ENCODE measurements at places on chromosomes 5 and 9.

GRCh38 chr5:170327829-170328228, 30.3 kb upstream of the LCP2 start:
- no peak for DNase-seq

GRCh38 chr5:111411301-111411700, 101.0 kb downstream of the STARD4 start:
- DNase-seq: no peak

- DNase-seq: no peak
Observed at GRCh38 chr5:76196457-76196856, 113.3 kb downstream of the SV2C start.

GRCh38 chr9:97984188-97985057, 1.3 kb downstream of the ANP32B start:
- DNase-seq: peak; percentile 84

GRCh38 chr5:21654-22233, 70.2 kb upstream of the PLEKHG4B start:
- DNase-seq: no peak

DNA sequence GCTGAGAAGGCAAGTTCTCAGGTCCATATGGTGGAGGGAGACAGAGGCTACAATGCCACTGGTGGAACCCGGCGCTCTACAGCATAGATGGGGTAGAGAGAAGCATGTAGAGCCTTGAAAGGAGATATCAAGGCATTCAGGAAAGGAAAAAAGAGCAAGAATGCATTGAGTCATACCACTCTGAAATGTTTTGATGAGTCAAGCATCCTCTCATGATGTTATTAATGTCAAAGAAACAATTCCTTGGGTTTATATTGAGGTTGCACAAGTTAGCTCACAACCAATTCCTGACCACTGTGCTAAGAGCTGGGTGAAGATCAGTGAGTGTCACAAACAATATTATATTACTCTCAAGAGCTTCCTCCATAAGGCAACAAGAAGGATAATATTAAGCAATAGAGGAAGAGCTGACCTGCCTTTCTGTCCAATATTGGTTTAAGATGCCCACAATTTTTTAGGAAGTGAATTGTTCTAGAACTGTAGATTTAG, 178.0 kb downstream of the RFK start:
- no peak for DNase-seq

- no peak for DNase-seq
Observed at GRCh38 chr9:133004091-133004998, 25.9 kb downstream of the GFI1B start.

DNA sequence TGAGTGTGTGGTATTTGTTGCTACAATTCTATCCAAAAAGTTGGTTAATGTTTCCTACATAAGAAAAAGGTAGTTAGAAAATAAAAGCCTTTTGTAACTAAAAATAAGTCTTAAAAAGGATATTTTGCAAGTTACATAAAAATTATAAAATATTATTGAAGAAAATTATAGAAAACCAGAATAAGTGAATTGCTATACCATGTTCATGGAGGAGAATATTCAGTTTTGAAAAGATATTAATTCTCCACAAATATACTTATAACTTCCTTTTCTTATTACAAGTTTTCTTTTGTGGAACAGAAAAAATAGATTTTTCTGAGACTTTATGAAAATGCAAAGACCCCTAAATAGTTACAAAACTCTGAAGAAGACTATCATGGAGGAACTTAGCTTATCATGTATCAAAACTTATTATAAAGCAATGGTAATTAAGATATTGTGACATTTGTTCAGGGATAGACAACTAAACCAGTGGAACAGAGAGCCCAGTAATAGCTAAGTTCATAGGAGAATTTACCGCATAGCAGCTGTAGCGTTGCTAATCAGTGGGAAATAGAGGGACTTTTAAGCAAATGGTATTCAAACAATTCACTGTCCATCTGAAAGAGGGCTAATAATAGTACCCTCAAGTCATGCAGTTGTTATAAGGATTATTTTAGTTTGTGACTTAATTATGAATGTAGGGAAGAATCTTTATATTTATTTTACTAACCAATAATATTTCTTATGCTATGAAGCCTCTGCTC, 515.2 kb upstream of the ZNF608 start:
- no peak for DNase-seq

GRCh38 chr5:98334946-98335345, 438.5 kb upstream of the RGMB start:
- DNase-seq: no peak

DNA sequence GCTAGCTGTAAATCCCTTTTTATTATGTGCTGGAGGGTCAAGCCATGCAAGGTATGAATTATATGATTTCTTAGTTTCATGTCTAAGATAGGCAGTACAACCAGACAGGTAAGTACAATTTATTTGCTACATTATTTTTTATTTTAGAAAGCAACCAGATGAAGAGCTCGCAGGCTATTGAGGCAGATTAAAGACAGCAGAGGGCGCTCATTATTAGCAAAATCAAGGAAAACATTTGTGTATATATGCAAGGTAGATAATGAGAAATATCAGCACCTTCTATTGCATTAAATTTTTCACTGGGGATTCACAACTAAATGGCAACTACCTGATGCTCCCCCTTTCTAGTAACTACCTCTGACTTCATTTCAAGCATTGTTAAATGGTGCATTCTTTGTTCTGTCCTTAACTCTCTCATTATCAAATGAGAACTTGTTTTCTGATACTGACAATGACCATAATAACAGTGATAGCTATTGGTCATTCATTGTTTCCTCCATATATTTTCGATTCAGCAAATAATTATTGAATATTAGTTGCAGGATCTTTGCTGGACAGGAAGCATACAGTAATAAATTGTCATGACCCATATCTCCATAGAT, 8.6 kb downstream of the SCGB3A2 start:
- DNase-seq: no peak

GRCh38 chr5:172901012-172901780, 58.0 kb upstream of the RPL26L1 start:
- DNase-seq: no peak

DNA sequence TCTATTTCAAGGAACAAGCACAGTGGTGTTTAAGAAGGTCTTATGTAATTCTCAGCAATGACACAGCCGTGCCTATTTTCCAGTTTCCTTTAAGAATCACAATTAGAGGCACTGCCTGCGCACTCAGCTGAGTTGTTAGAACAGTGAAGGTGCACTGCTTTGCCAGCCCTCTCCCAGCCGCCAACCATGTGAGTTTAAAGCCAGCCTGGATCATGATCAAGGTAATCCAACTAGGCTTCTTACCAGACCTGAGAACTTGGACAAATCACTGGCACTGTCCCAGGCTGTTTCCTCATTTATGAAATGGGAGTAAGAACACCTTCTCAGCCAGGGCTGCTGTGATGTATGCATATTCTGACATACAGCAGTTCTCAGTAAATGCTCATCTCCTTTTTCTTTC, 99.6 kb downstream of the ASTN2 start:
- DNase-seq: no peak

DNA sequence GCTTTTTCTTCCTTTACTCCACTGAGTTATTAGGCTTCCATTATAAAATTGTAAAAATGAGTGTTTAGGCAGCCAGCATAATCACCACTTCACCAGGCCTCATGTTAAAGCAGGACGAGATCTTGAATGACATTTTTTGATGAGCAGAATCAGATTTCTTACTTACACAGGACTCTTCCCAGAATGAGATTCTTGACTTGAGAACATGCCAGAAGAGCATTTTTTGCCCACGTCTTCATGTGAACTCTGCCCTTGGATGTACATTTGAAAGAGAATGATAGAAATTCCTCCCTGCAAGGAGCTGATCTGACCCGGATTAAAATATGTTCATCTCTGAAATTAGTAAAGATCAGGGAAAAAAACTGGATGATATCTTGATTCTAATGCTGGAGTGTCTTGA, 212.1 kb upstream of the ADRA1B start:
- DNase-seq: no peak

DNA sequence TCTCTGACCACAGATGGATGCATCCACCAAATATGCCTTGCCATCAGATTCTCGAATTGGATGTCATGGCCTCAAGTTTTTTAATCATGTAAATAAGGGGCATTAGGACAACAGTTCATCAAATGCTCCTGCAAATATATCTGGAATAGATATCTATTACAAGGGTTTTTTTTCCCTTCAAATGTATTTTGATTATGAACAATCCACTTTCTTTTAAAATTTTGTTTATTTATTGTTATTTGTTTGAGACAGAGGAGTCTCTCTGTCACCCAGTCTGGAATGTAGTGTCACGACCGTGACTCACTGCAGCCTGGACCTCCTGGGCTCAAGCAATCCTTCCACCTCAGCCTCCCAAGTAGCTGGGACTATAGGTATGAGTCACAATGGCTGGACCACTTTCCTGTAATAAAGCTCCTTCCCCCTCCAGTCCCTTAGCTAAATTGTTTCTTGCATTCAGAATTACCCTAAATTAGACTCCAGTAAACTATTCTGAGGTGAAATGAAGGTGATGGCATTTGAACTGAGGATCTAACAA, 1412.1 kb downstream of the EFNA5 start:
- DNase-seq: no peak

DNA sequence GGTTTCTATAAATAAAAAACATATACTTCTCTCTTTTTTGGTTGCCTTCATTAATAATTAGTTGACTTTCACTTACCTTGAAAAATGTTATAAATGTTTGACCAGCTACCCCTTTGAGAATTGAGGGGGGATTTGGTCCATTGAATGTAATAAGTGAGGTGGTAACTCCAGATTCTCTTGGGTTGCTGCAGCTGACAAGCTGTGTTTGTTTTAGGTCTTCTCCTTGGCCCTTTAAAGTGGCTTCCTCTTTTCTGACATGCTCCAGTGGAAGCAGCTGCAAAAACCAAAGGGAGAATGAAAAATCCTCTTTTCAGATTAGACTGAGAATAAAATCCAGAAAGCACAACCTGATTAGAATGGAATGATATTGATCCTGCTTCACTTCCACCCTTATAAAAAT, 410.5 kb downstream of the TMEM38B start:
- no peak for DNase-seq

DNA sequence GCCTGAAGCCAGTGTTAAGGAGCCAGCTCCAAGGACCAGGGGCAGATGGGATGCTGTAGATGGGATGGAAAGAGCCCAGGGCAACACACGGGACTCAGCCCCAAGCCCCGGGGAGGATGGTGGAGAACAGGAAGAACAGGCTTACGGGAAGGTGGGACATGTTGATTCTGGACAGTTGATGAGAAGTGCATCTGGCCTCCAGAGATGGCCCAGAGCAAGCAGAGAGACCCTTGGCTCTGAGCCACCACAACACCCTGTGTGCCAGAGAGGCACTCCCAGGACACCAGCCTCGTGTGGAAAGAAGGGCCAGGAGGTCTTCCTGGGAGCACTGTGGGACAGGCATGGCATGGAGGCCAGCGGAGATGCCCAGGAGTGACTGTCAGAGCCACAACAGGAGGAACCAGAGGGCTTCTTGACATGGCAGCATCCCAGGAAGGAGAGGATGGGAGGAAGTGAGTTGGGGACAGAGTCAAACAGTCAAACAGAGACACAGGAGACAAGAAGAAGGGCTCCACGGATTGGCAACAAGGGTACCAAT, 156.3 kb upstream of the MVB12B start:
- no peak for DNase-seq

GRCh38 chr5:146965761-146966659, 87.5 kb upstream of the PPP2R2B start:
- peak; percentile 29 for DNase-seq

DNA sequence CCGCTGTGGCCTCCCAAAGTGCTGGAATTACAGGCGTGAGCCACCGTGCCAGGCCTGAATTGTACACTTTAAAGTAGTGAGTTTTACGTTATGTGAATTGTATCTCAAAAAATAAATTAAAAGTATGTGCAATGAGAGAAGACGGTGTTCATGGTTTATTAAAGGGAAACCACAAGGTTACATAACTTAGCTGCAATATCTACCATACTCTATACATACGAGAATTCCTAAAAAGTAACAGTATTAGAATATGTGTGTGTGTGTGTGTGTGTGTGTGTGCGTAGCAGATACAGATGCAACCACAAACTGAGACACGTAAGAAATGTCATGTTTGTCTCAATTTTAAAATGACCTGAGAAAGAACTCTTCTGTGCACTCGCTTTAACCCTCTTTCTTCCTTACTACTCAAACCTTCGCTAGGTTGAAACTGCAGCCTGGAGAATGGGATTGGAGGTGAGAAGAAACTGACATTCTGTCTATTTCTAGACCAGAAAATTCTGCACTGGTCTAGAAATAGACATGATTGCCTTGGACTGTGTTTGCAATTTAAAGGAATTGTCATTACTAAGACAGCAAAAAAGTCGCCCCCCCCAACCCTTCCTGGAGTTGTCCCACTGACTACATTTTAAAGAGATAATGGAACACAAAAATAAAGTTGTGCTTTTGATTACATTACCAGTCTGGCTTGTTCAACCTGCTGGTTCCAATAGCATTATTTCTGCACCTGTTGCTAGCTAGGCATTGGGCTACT, 167.0 kb downstream of the RGS3 start:
- DNase-seq: no peak

GRCh38 chr9:35696520-35697215, 6.9 kb upstream of the TPM2 start:
- DNase-seq: peak; percentile 60

DNA sequence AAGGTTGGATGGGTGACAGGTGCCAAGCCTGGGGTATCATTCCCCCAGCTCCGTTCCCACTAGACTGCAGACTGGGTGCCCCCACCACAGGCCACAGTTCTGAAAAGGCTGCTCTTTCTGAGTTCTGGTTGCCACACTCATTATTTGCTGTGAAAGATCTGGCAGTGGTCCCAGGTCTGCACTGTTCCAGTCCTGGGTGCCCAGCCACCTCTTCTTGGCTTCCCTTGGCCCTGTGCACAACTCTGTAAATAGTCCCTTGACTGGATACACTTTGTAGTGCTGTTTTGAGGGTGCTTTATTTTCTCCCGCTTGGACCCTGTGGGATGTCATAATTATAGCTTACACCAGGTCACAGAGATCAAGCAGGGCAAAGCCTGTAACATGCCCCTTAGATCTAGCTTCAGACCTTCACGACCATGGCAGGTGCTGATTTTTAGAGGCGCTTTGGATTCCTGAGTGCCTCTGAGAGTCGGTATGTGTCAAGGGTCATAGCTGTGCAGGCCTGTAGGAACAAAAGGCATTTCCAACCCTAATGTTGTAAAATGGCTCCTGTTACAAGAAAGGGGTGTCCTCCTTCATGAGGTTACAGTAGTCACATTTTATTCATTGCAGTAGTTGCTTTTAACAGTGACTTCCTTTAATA, 344.9 kb downstream of the ICE1 start:
- DNase-seq: no peak

DNA sequence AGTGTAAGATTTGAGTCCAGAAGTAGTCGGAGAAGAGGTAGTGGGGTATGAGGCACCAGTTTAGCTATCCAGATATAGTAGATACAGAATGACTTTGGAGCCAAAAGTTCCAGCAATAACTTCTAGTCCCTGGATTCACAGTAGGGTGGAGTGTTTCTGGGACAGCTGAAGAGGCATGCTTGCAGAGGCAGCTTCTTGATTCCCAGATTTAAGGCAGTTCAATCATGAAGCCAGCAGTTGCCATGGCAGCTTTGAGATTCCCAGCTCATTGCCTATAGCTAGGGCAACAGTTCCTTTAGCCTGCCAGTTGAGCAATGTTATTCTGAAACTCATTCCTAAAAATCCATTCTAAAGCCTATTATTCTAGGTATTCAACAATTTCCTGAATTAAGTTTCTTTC, 79.2 kb downstream of the LIX1 start:
- DNase-seq: no peak

Data from activated CD8-positive, alpha-beta memory T cell treated with anti-CD3 and anti-CD28 coated beads, Interleukin-2, amount 50 U/mL, for 4 hours (primary cell).